ENCODE measurements at places on chromosomes 2 and 18.

GRCh38 chr18:13536578-13536977 lies 189.8 kb downstream of the FAM210A start:
- DNase-seq = no peak

DNA sequence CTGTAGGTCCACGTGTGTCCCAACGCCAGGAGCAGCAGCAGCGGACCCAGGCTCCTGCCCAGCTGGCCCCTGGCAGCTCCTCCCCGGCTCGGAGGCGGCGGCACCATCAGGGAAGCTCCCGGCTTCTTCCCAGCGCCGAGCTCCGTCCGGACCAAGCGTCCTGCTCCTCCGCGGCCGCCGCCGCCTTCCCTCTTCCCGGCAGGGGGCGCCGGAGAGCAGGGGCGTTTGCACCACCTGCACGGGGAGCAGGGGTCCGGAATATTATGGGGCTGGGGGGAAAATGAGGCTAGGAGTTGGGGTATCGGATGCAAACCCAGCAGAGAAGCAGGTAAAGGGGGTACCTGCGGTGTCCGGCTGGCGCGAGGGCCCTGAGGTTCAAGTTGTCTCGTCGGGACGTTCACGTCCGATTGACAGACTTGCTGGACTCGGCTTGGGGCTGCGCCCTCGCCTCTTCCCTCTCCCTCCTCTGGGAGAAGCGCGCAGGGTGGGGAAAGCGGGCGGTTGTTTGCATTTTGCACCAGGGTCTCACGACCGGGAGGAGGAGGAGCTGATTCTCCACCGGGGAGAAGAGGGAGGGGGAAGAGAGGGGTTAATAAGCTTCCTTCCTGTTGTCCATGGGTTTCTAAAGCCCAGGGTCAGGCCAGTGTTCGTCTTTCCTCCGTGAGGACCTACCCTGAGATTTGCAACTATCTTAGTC lies at the start of gene CCBE1:
CCBE1 (minus strand) TSS at position 188 of the 697 bp plus-strand sequence.
- DNase-seq = peak; percentile 69

- no peak for DNase-seq
Observed at GRCh38 chr2:120511536-120511935, 165.6 kb downstream of the INHBB start.

GRCh38 chr18:49967171-49967570 lies 153.8 kb upstream of the ACAA2 start:
- DNase-seq = no peak

- no peak for DNase-seq
Observed at GRCh38 chr2:238507836-238508235, 81.1 kb downstream of the ASB1 start.

DNA sequence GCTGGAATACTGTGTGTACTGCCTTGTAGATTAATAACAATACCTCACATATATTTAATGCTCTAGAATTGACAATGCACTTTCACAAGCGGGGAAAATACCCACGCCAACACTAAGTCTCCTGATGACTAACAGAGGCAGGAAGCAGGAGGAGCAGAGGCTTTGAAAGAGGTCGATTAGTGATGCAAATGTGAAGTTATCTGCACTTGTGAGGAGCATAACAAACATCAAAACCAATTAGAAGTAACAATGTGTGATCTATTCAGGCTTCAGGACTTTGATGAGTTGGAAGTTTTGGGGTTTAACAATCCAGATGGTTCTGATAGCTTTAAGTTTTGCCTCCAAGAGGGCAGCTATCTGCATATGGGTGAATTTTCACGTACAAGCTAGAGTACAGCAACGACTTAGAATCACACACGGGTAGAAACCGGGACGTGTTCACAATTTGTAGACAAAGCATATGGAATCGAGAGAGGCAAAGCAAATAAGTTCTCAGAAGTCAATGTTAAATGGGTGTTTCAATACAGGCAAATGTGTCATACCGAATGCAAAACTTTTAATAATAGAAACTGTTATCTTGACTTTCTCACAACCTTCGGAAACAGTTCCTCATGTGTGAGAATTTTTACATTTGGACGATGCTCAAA lies 114.5 kb downstream of the METTL8 start:
- DNase-seq = no peak

GRCh38 chr18:57775937-57776336 lies 27.2 kb downstream of the ATP8B1 start:
- DNase-seq = no peak

DNA sequence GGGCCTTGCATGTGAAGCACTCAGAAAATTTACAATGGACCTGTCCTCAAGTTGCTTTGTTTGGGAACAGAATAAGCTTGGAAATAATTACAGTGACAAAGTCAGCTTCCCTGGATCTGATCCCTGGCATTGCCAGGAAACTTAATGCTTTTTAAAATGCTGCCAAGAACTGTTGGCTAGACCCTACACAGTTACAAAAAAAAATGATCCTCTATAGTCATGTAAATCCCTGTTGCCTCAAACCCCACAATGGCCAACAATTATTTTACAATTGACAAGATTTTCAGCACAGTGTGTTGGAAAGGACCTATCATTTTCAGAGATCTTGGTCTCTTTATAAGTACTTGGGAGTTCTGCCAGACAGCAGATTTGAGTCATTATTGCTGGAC lies 470.4 kb upstream of the ACVR2A start:
- no peak for DNase-seq

- DNase-seq = peak; percentile 61
Observed at GRCh38 chr2:101205521-101206479, 46.9 kb upstream of the CNOT11 start.

GRCh38 chr2:237150831-237151375 lies 65.2 kb downstream of the COPS8 start:
- no peak for DNase-seq

GRCh38 chr18:63795606-63796005 lies 20.4 kb downstream of the SERPINB7 start:
- DNase-seq = no peak

- DNase-seq = no peak
Observed at GRCh38 chr2:121969766-121970639, 214.6 kb downstream of the TSN start.

DNA sequence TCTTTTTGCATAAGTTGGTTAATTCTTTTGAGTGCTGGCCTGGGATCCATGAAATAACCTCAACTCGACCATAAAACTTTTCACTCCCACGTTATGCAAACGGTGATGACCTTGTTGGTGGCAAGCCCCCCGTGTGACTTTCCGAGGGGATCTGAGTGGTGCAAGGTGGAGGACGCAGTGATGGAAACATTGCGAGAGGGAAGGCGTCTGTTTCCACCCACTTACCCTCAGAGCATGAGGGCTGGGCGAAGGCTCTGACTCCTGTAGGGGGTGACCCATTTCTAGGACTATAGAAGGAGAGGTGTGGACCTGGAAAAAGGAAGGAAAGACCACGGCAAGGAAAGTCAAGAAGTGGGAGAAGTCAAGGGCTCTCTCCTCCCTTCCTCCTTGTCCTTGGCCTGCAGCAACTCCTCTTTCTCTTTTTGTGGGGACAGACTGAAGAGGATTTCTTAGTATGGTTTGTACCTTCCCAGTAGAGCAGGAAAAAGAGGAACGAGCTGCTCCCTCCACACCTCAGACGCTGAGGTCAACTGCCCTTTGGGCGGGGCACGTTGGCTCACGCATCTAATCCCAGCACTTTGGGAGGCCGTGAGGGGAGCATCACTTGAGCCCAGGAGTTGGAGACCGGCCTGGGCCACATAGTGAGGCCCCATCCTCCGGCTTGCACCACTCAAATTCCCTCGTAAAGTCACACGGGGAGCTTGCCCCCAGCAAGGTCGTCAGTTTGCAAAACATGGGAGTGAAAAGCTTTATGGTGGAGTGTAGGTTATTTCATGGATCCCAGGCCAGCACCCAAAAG lies 15.5 kb upstream of the CD8A start:
- no peak for DNase-seq

DNA sequence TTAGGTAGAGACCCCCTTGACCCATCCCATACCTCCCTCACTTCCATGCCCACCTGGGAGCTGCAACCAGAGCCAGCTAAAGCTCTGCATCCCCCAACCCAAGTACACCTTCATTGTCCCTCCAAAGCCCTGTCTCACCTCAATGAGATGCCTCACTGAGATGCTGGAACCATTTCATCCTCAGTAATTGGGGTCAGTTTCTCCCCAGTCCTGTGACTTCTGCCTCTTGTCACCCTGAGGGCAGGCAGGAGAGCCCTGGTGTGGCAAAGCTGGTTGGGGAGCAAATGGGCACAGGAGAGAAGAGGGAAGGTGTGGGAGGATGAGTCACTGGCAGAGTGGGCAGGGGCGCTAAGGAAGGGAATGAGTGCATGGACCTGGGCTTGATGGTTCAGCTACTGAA lies 27.9 kb upstream of the NT5DC4 start:
- DNase-seq = no peak

GRCh38 chr18:74942319-74942910 lies 266.5 kb downstream of the PTGR3 start:
- no peak for DNase-seq

DNA sequence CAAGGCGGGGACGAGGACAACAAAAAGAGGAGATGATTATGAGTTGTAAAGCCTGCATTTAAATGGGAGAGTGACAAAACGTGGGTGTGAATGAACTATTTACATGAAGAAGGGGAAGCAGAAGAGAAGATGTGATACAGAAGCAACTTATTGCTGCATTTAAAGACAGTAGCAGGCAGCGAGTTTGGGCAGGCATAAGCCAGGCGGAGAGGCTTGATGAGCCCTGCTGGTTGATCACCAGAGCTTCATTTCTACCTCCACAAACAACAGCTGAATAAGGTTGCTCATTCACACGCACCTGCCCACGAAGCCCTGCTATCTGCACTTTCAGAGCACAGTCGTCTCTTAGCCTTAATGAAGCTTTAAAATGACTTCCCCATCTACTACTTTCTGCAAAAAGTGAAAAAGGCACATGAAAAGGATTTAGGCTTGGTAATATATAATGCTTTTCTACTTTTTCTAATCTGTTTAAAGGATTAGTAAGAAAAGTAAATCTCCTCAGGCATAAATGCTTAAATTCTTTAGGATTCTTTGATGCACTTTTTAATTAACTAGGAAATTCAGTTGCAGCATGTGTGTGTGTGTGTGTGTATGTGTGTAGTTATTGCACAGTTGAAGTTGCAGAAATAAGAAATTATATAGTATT lies 3.1 kb downstream of the SLC38A11 start:
- DNase-seq = no peak

DNA sequence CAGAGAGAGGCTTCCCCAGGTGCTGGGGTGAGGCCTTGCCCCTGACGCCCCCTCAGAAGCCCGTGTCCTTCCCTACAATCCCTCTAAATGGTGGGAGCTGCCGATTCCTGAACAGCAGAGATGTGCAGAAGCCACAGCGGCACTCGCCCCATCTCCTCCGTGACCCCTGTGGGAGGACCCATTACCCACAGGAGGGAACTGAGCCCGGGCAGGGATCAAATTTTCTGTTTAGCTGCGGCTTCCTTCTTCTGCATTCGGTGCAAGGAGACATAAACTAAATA lies 181.2 kb upstream of the RAB6C start:
- DNase-seq = no peak

- no peak for DNase-seq
Observed at GRCh38 chr18:13868501-13869271, 44.7 kb downstream of the MC5R start.

Measured in left hindlimb (tissue), 1 donor.